ENCODE measurements at places on chromosomes 4 and X. TPM values are rescaled to one million over a fixed set of nuclear protein-coding genes. Genes with fewer than 3 reads are reported as not detected.
A peak's percentile ranks its signal among the peaks of the same experiment; 100 is the strongest.

DNA sequence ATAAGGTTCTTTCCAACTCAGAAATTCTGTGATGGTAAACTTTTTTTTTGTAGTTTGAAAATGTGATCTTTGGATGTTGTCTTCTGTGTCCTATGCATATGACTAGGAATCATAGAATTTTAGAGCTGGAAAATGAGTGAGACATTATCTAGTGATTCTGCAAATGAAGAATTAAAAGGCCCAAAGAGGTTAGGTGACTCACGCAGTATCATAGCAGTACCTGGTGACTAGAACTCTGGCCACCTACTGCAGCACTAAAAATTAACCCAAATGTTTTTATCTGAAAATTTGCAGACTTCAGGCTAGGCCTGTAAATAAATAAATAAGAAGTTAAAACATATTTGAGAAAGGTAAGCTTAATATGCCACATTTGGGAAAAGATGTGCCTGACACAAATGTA, 52.8 kb downstream of the NFKB1 start:
- no peaks in the 10 kb centered on the region for H3K27me3 ChIP-seq
- no peak for DNase-seq
- H3K27ac ChIP-seq, result no peak overlapping the region

The CTAG2 gene
- total RNA-seq, result not detected

- H3K27ac ChIP-seq, result no peak overlapping the region
- H3K4me3 ChIP-seq, result no peak overlapping the region
- peaks cover 1% of the 10 kb centered on the region for H3K27me3 ChIP-seq
- H3K36me3 ChIP-seq, result no peaks in the 10 kb centered on the region
Observed at GRCh38 chr4:152039691-152040090, 278.9 kb upstream of the GATB start.

- peaks cover 52% of the 10 kb centered on the region for H3K4me1 ChIP-seq
- peaks cover 3% of the 10 kb centered on the region for H3K27me3 ChIP-seq
- no peaks in the 10 kb centered on the region for H3K36me3 ChIP-seq
- DNase-seq, result no peak
- no peak overlapping the region for H3K4me3 ChIP-seq
Observed at GRCh38 chr4:14177987-14178386, 550.5 kb upstream of the BOD1L1 start.

The SMR3B gene
- 1.1 TPM for total RNA-seq

- DNase-seq, result peak; percentile 46
- H3K4me3 ChIP-seq, result peak within 1 kb of the TSS; percentile 88
- peaks cover 14% of the 10 kb centered on the region for H3K27me3 ChIP-seq
Observed at GRCh38 chr4:5051278-5052203, at the start of gene STK32B. STK32B (plus strand) TSS chr4:5051480.

The TEX11 gene
- total RNA-seq, result not detected

The SHOX gene
- not detected for total RNA-seq

DNA sequence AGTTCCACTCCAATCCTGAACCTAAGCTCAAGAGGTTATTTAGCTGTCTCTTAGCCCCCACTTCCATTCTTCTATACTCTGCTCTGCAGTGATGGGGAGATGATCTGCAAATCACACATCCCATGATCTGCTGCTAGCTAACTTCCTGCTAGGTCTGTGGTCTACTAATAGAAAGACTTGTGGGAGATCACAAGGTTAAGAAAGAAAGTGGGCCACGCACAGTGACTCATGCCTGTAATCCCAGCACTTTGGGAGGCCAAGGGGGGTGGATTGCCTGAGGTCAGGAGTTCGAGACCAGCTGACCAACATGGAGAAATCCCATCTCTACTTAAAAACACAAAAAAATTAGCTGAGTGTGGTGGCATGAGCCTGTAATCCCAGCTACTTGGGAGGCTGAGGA, 471.1 kb upstream of the NWD2 start:
- no peak overlapping the region for H3K27ac ChIP-seq
- H3K4me1 ChIP-seq, result no peaks in the 10 kb centered on the region
- no peaks in the 10 kb centered on the region for H3K36me3 ChIP-seq
- no peak overlapping the region for H3K4me3 ChIP-seq
- peaks cover 3% of the 10 kb centered on the region for H3K27me3 ChIP-seq

The GAGE10 gene
- not detected for total RNA-seq

The CD38 gene
- 0.15 TPM for total RNA-seq

The RHOXF1 gene
- not detected for total RNA-seq

GRCh38 chr4:38672397-38673129, 8.6 kb downstream of the KLF3 start:
- DNase-seq, result no peak
- H3K4me1 ChIP-seq, result peaks cover 79% of the 10 kb centered on the region
- H3K4me3 ChIP-seq, result no peak overlapping the region
- H3K27ac ChIP-seq, result peak overlapping the region; percentile 84
- peaks cover 4% of the 10 kb centered on the region for H3K27me3 ChIP-seq

The MAGEB17 gene
- not detected for total RNA-seq

DNA sequence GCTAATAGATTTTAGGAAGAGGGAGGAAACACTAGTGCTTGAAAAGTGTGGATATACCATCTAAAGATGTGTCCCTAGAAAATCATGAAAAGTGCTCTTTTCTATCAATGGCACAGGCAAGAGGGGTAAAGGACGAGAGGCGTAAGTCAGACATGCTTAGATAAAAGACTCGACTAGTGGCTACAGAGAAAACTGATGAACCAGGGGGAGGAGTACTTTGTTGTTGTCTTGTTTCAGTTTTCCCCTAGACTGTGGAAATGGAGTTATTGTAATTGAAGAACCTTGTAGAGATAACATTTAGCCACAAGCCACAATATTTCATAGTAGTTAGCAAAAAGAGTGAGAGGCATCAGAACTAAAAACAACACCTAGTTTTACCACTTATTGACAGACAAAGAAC, 21.4 kb downstream of the GALNTL6 start:
- H3K27me3 ChIP-seq, result no peaks in the 10 kb centered on the region
- H3K27ac ChIP-seq, result no peak overlapping the region
- no peak overlapping the region for H3K4me3 ChIP-seq

The PNMA5 gene
- total RNA-seq, result not detected

GRCh38 chr4:128006592-128006991, 41.4 kb downstream of the ABHD18 start:
- no peak overlapping the region for H3K4me3 ChIP-seq
- DNase-seq, result no peak
- no peak overlapping the region for H3K27ac ChIP-seq
- H3K4me1 ChIP-seq, result no peaks in the 10 kb centered on the region
- no peaks in the 10 kb centered on the region for H3K27me3 ChIP-seq
- H3K36me3 ChIP-seq, result peaks cover 4% of the 10 kb centered on the region

The PPEF2 gene
- not detected for total RNA-seq

GRCh38 chrX:105018865-105019264, 201.6 kb downstream of the TEX13A start:
- H3K4me1 ChIP-seq, result no peaks in the 10 kb centered on the region
- no peak overlapping the region for H3K4me3 ChIP-seq
- H3K27me3 ChIP-seq, result peaks cover 2% of the 10 kb centered on the region
- no peak for DNase-seq

DNA sequence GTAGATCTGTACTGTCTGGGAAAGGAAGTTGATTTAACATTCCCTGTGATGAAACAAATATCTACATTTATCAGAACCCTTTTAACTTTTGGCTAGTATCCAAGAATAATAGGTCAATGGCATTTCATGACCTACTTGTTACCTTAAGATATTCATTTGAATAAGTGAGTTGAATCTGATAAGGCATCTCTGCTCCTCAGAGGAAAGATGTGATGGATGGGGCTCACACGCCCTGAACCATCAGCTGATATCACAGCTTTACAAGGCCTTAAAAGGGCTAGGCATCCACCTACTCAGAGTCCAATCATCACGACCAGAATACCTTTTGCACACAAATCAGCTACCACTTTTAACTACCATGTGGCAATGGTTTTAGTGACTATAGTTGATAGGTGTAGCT, 90.2 kb upstream of the PDLIM3 start:
- no peaks in the 10 kb centered on the region for H3K36me3 ChIP-seq
- H3K4me1 ChIP-seq, result no peaks in the 10 kb centered on the region
- H3K4me3 ChIP-seq, result no peak overlapping the region

The EDA gene
- total RNA-seq, result 2.3 TPM

- no peak overlapping the region for H3K4me3 ChIP-seq
- peaks cover 4% of the 10 kb centered on the region for H3K27me3 ChIP-seq
- H3K27ac ChIP-seq, result no peak overlapping the region
- no peak for DNase-seq
- no peaks in the 10 kb centered on the region for H3K36me3 ChIP-seq
- H3K4me1 ChIP-seq, result no peaks in the 10 kb centered on the region
Observed at GRCh38 chr4:24816797-24817196, 21.4 kb downstream of the SOD3 start.

DNA sequence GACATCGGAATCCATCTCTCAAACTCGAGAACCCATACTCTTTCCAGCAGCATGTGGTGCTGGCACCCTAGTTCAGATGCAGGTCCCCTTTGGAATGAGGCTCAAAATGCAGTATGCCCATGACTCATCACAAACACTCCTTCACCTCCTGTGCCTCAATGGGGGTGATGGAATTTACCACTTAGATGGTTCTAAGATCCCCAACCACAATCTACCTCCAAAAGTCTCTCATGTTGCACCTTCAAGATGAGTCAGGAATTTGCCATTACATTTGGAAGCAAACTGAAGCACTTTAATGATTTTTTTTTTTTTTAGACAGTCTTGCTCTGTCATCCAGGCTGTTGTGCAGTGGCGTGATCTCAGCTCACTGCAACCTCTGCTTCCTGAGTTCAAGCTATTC, 8.5 kb upstream of the MID1 start:
- no peak for DNase-seq
- H3K36me3 ChIP-seq, result no peaks in the 10 kb centered on the region
- no peak overlapping the region for H3K27ac ChIP-seq
- no peak overlapping the region for H3K4me3 ChIP-seq
- peaks cover 3% of the 10 kb centered on the region for H3K4me1 ChIP-seq

The PAPSS1 gene
- total RNA-seq, result 450 TPM

- DNase-seq, result no peak
- peaks cover 3% of the 10 kb centered on the region for H3K4me1 ChIP-seq
- H3K27ac ChIP-seq, result no peak overlapping the region
- peaks cover 1% of the 10 kb centered on the region for H3K27me3 ChIP-seq
- no peaks in the 10 kb centered on the region for H3K36me3 ChIP-seq
- no peak overlapping the region for H3K4me3 ChIP-seq
Observed at GRCh38 chr4:130029442-130029841, 933.5 kb downstream of the C4orf33 start.

The IL21 gene
- total RNA-seq, result not detected

DNA sequence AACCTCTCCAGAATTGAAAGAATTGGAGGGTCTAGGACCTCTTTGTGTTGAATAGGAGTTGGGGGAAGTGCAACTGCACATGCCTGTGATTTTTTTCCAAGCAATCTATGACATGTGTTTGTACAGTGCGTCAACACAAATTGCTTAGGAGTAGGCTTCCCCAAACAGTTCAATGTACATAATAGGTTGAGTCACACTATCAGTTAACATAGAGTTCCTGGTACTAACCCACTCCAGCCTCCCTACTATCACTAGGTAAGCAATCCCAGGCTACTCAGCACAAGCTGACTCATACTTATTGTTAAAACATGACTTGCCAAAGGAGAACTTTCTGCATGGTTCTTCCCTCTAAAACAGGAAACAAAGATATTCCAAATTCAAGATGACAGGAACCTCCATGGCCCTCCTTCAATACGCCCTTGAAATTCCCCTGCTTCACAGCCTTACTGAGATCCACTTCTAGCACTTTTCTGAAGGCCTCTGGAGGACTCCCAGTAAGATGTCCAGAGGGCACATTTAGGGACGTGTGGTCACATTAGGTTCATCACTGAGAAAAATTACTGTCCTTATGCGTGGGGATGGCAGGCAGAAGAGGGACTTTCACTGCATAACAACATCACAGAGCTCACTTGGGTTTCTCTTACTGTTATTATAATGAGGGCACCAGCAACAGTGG, 8.4 kb upstream of the VSIG1 start:
- DNase-seq, result no peak
- no peaks in the 10 kb centered on the region for H3K36me3 ChIP-seq
- no peaks in the 10 kb centered on the region for H3K4me1 ChIP-seq
- H3K27ac ChIP-seq, result no peak overlapping the region
- no peaks in the 10 kb centered on the region for H3K27me3 ChIP-seq
- no peak overlapping the region for H3K4me3 ChIP-seq

The TMSB15B gene
- total RNA-seq, result 20.1 TPM

The HTT gene
- 62.4 TPM for total RNA-seq

The SPANXD gene
- total RNA-seq, result not detected

The CLNK gene
- total RNA-seq, result not detected

DNA sequence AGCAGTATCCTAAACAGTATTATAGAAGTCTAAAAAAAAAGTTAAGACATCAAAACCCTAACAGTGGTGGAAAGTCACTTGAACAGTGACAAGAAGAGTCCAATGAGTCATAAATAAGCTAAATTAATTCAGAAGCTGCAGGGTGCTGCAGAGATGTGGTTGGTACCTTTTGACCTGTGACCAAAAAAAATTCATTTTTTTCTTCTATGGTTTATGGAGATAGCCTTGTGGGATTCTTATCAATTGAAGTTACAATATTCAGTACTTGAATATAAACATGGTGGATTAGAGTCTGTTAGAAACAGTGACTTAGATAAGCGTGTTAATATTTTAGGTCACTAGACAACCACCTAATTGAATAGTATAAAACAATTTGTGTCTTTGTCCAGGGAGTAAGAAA, 35.4 kb downstream of the CCSER1 start:
- no peak overlapping the region for H3K27ac ChIP-seq
- peaks cover 3% of the 10 kb centered on the region for H3K4me1 ChIP-seq
- H3K4me3 ChIP-seq, result no peak overlapping the region
- H3K36me3 ChIP-seq, result no peaks in the 10 kb centered on the region
- DNase-seq, result no peak

GRCh38 chr4:112646632-112647537, 9.9 kb downstream of the LARP7 start:
- H3K4me1 ChIP-seq, result peaks cover 14% of the 10 kb centered on the region
- no peak for DNase-seq
- peak overlapping the region; percentile 64 for H3K4me3 ChIP-seq
- H3K27me3 ChIP-seq, result peaks cover 2% of the 10 kb centered on the region
- H3K36me3 ChIP-seq, result peaks cover 7% of the 10 kb centered on the region

The RASSF6 gene
- total RNA-seq, result not detected

- no peak overlapping the region for H3K4me3 ChIP-seq
- H3K4me1 ChIP-seq, result no peaks in the 10 kb centered on the region
- H3K27ac ChIP-seq, result no peak overlapping the region
- H3K27me3 ChIP-seq, result no peaks in the 10 kb centered on the region
- peak; percentile 49 for DNase-seq
- H3K36me3 ChIP-seq, result no peaks in the 10 kb centered on the region
Observed at GRCh38 chrX:119729408-119730201, 28.8 kb upstream of the SOWAHD start.

The AFP gene
- not detected for total RNA-seq

DNA sequence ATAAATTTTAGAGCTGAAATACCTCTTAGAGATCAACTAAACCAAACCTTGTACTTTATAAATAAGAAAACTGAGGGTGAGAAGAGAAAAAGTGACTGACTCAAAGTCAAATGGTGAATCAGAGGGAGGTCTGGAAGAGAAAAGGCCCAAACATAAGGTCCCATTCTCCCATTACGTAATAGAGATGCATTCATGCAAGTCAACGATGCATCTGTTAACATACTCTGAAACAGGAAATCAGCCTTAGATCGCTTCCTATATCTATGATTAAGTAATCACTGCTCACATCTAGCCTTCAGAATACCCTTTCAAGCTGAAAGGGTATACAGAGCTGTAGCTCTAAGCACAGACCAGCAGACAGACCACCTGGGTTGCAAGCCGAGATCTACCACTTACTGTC, 6.5 kb downstream of the RNF150 start:
- DNase-seq, result no peak
- H3K27ac ChIP-seq, result no peak overlapping the region
- no peaks in the 10 kb centered on the region for H3K27me3 ChIP-seq
